ENCODE measurements at places on chromosomes 16 and 17.
A peak's percentile ranks its signal among the peaks of the same experiment; 100 is the strongest.

- no peak for DNase-seq
Observed at GRCh38 chr16:79444572-79444971, 156.0 kb downstream of the MAF start.

GRCh38 chr16:27108051-27108770 is 41.5 kb downstream of the C16orf82 start:
- DNase-seq: no peak

DNA sequence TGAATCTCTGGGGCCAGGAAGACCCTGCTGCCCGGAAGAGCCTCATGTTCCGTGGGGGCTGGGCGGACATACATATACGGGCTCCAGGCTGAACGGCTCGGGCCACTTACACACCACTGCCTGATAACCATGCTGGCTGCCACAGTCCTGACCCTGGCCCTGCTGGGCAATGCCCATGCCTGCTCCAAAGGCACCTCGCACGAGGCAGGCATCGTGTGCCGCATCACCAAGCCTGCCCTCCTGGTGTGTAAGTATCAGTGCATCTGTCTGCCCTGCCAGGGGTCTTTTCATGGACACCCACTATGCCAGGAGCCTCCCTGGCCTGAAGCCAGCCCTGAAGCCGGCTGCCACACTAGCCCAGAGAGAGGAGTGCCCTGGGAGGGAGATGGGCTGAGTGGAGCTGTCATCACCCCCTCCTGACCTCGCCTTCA is at the start of gene CETP:
Gene CETP (plus strand): TSS at position 100 of the 431 bp plus-strand sequence. CDS start 30 bp downstream, at position 130.
- no peak for DNase-seq

DNA sequence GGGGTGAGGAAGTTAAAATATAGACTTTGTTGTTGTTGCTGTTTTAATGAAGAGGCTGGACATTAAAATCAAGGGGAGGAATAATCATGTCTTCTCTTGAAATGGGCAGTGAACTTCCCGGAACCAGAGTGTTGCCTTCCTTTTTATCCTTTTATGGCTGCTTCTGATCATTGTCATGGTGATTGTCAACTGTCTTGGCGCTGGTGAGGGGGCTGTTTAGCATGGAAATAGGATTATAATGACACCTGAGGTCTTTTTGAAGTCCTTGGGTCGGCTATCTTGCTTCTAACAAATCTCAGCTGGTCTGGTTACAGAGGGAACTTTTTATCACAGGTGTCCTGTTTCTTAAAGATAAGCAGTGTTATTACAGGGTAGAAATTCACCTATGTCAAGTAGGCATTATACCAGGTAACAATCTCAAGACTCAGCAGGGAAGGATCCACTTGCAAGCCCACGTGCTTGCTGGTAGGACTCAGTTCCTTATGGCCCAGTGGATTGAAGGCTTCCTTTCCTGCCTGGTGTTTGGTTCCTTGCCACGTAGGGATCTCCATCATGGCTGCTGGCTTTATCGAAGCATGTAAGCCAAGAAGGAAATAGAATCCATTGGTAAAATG is 349.3 kb downstream of the WWOX start:
- no peak for DNase-seq

DNA sequence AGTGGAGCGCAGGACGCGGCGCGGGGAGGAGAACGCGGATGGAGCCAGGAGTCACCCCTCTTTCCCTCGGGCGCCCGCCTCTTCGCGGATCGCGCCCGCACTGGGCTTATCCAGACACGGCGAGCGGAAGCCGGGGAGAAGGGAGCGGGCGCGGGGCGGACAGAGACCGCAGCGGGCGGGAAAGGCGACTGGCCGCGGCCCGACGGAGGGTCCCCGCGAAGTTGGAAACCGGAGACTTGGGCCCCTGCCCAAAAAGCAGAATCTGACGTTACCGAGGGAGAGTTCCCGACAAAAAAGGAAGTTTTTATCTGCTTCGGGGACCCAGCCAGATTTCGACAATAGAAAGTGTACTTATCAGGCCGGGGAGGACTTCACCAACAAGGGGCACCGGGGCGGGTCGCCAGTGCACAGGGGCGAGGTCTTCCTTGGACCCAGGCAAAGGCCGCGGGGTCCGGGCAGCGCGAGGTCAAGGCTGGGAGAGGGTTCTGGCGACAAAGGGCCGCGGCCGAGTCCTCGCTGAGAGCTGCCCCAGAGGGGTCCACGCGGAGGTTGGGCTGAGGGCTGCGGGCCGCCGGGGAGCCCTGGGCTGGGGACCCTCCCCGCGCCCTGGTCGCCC is 519 bp downstream of the ST6GALNAC2 start:
- DNase-seq: no peak

GRCh38 chr17:7852919-7853690 is 1.8 kb upstream of the TMEM88 start:
- DNase-seq: no peak

DNA sequence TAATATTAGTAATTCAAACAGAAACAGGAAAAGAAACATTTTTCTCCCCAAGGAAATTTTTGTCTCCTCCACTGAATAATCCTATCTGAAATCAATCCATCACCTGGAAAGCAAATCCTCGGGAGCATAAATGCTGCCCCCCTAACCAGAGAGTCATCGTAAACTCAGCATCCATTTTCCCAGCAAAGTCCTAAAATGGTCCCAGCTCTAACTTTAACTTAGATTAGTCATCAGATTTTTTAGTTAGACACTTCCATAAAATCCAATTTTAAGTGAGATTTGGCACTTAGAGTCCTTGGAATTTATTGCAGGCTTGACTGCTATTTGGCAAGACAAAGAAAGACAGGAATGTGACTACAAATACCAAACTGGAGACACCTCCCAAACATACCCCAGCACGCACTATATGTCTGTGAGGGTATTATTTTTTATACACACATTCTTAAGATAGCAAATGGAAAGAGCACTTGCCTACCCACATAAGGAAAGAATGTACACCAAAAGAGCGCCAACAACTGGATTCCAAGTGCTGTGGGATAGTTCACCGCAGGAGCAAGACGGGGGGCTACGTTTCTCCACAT is 15.4 kb downstream of the SCO1 start:
- peak; percentile 82 for DNase-seq

- DNase-seq: no peak
Observed at GRCh38 chr17:78442648-78443218, 64.3 kb downstream of the PGS1 start.

GRCh38 chr16:69411064-69411985 is 13.1 kb upstream of the CYB5B start:
- no peak for DNase-seq

DNA sequence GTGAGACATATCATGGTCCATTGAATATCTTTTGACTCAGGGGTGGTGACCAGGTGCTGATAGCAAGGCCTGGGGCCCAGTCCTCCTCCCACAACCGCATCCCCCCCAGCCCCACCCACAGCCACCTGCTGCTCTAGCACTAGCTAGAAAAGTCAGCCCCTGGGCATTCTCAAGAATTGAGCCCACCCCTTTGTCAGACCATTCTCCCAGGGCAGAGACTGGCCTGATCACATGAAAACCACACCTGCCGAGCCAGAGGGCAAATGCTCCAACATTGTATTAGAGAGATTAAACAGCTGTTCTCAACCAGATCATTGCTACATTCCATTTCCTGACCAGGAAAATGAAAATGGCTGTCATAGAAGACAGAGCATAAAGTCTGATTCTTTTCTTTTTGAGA is 62.4 kb downstream of the RAB11FIP4 start:
- no peak for DNase-seq

DNA sequence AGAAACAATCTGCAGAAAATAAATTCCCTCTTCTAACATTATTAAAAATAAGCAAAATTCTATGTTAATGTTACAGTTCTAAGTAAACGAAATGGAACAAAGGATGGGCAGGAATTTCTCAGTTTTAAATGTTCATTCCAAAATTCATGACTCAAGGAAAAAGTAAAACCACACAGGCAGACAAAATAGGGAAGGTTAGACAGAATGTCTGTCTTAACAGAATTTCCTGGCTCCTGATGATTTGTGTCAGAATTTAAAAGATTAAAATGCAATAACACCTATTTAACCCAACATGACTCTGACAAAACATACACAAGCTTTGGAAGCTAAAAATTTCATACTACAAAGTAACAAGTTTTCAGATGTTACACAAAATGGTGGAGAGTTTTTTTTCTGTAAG is 42.8 kb downstream of the SPOP start:
- no peak for DNase-seq

- no peak for DNase-seq
Observed at GRCh38 chr17:2418572-2418971, 17.7 kb upstream of the MNT start.

- no peak for DNase-seq
Observed at GRCh38 chr16:64225696-64226095, 896.2 kb downstream of the CDH11 start.

- DNase-seq: no peak
Observed at GRCh38 chr16:66401610-66402009, 25.5 kb upstream of the BEAN1 start.

GRCh38 chr16:84834403-84834772 is 14.6 kb downstream of the CRISPLD2 start:
- DNase-seq: no peak

GRCh38 chr16:83940630-83941378 is 12.2 kb upstream of the OSGIN1 start:
- no peak for DNase-seq

GRCh38 chr17:36641877-36642845 is 40.8 kb downstream of the MRM1 start:
- no peak for DNase-seq

DNA sequence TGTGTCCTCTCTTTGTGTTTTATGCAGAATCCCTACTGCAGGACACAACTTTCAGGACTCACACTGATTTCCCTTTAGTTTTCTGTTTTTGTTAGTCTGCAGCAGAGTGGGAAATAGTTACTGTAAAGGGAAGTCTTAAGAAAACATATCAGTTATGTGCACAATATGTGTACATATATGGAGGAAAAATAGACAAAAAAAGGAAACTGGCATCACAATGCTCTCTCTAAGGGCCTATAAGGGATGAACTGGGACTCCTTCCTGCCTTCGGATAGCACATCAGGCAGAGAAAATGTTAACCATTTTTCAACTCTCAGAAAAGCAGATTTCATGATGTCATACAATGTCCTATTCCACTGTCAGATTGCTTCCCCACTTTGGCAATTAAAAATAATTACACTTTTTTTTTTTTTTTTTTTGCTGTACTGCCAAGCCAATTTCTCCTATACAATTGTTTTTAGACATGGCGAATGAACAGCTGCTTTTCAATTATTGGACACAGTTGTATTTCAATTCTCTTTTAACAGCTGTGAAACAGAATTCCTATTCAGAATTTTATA is 112.5 kb upstream of the KCNJ16 start:
- DNase-seq: no peak

- no peak for DNase-seq
Observed at GRCh38 chr16:67390816-67391423, 2.4 kb downstream of the TPPP3 start.

Data from fibroblast of skin of left biceps (primary cell).